CD8-positive, alpha-beta memory T cell (primary cell): ENCODE measurements at places on chromosomes 12 and 14. TPM values are rescaled to one million over a fixed set of nuclear protein-coding genes. Genes with fewer than 3 reads are reported as not detected.

Gene PPM1H
- total RNA-seq = 0.13 TPM

Gene STAC3
- 0.96 TPM for total RNA-seq

Gene GSKIP
- total RNA-seq = 23.7 TPM

Gene COX6A1
- total RNA-seq = 475 TPM

Gene SPRYD3
- 40.1 TPM for total RNA-seq

Gene GLT8D2
- total RNA-seq = 0.11 TPM

Gene IFNG
- total RNA-seq = 408 TPM

Gene SLC2A3
- total RNA-seq = 105 TPM

Gene RNASE7
- total RNA-seq = not detected

Gene TMEM119
- total RNA-seq = not detected

Gene KLC1
- 141 TPM for total RNA-seq

GRCh38 chr14:64646103-64646502, 58.1 kb upstream of the PLEKHG3 start:
- no peaks in the 10 kb centered on the region for H3K36me3 ChIP-seq
- no peak overlapping the region for H3K27ac ChIP-seq
- H3K4me3 ChIP-seq = no peak overlapping the region
- no peaks in the 10 kb centered on the region for H3K27me3 ChIP-seq
- DNase-seq = no peak
- H3K4me1 ChIP-seq = no peaks in the 10 kb centered on the region

DNA sequence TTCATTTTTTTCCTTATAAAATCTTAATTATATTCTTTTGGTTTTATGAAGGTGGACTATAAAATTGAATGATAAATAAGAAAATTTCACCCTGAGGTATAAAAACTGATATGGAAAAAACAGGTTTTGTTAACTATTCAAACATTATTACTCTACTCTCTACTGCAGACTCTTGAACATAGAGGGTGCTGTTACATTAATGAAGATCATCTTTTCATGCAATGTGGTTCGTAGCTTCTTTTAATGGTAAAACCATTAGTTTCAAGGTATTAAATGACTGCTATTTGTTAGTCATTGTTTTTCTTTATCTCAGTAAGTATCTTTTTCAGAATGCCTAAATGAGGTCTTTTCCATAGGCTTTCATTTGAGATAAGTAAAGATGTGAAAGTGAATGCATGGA, 510.4 kb downstream of the SLC16A7 start:
- no peak overlapping the region for H3K4me3 ChIP-seq
- no peaks in the 10 kb centered on the region for H3K27me3 ChIP-seq
- no peak overlapping the region for H3K27ac ChIP-seq

GRCh38 chr14:89519040-89519439, 102.0 kb upstream of the FOXN3 start:
- H3K4me1 ChIP-seq = peaks cover 9% of the 10 kb centered on the region
- no peak for DNase-seq
- H3K36me3 ChIP-seq = no peaks in the 10 kb centered on the region
- H3K4me3 ChIP-seq = no peak overlapping the region
- H3K27ac ChIP-seq = no peak overlapping the region
- H3K27me3 ChIP-seq = no peaks in the 10 kb centered on the region

GRCh38 chr14:36649872-36650650, 11.6 kb upstream of the PAX9 start:
- no peak for DNase-seq
- H3K4me1 ChIP-seq = no peaks in the 10 kb centered on the region
- no peak overlapping the region for H3K4me3 ChIP-seq
- H3K36me3 ChIP-seq = no peaks in the 10 kb centered on the region
- H3K27ac ChIP-seq = no peak overlapping the region

- H3K27ac ChIP-seq = no peak overlapping the region
- no peak overlapping the region for H3K4me3 ChIP-seq
- no peaks in the 10 kb centered on the region for H3K4me1 ChIP-seq
- no peak for DNase-seq
- H3K36me3 ChIP-seq = no peaks in the 10 kb centered on the region
These were observed 170.6 kb downstream of the CRADD start for GRCh38 chr12:93847517-93848474.

DNA sequence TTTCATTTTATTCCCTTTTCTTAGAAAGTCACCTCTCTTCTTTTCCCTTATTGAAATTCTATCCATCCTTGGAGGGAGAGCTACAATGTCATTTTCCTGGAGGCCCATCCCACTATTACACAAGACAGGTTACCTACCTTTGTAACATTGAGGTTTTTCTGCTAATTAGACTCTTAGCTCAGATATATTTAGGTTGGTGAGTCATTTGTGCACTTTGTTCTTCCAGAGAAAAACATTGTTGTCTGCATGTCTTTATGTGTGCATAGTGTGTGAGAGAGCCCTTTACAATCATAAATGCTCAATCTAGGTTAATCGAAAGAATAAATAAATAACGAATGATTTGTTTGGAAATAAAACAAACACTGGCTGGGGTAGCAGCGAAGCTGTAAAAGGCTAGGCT, 191.8 kb downstream of the DACT1 start:
- DNase-seq = no peak
- H3K4me3 ChIP-seq = no peak overlapping the region
- no peaks in the 10 kb centered on the region for H3K36me3 ChIP-seq
- no peaks in the 10 kb centered on the region for H3K27me3 ChIP-seq
- no peak overlapping the region for H3K27ac ChIP-seq

DNA sequence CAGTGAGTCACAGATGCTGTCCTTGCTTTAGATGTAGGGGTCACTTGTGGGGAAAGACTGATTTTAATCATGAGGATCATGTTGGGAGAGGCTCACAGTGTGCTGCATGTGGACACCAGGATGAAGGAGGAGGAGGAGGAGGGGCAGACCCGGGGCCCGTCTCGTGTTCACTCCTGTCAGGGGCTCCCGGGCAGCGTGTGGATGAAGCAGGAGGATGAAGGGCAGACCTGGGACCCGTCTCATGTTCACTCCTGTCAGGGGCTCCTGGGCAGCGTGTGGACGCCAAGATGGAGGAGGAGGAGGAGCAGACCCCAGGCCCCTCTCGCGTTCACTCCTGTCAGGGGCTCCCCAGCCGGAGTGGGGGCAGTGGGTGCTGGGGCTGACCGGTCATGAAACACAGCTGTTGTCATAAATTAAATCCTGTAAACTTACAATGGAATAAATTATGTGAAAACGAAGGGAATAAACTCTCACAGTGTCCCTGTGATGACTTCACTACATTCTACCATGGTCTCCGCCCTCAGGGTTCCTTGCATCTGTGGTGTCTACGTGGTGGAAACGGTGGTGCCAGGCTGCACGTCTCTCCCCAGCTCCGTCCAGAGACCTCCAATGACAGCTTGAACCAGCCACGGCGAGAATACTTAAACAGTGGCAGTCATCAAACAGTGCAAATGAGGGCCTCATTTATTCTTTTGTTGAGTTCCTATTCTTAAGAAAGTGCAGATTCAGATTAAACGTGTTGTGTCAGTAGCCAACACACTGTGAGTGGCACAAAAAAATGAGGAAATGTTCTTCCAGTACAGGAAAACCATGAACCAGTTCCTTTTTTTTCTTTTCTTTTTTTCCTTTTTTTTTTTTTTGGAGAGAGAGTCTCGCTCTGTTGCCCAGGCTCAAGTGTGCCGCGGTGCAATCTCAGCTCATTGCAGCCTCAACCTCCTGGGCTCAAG, 37.7 kb upstream of the SFSWAP start:
- no peak overlapping the region for H3K4me3 ChIP-seq
- H3K27ac ChIP-seq = no peak overlapping the region
- DNase-seq = no peak
- no peaks in the 10 kb centered on the region for H3K4me1 ChIP-seq

- H3K4me3 ChIP-seq = no peak overlapping the region
- no peaks in the 10 kb centered on the region for H3K27me3 ChIP-seq
- H3K27ac ChIP-seq = no peak overlapping the region
- DNase-seq = no peak
These were observed 221.8 kb upstream of the DCN start for GRCh38 chr12:91404441-91404840.

DNA sequence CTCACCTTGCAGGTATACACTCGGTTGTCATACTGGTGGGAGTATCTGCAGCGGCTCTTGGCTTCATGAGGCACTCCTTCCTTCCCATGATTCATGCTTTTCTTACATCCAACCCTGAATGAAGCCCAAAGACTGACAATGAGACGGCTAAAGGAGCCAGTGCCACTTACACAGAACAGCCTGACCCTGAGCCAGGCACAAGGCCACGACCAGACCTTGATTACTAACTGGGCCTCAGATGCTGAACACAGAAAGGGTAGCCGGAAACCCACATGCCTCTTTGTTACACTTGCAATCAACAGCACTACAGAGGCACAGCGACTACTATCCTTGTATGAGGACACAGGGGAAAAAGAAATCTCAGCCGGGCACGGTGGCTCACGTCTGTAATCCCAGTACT, 48.0 kb downstream of the ZFYVE1 start:
- peaks cover 26% of the 10 kb centered on the region for H3K36me3 ChIP-seq
- H3K27me3 ChIP-seq = no peaks in the 10 kb centered on the region
- no peak overlapping the region for H3K27ac ChIP-seq
- DNase-seq = no peak
- no peaks in the 10 kb centered on the region for H3K4me1 ChIP-seq

DNA sequence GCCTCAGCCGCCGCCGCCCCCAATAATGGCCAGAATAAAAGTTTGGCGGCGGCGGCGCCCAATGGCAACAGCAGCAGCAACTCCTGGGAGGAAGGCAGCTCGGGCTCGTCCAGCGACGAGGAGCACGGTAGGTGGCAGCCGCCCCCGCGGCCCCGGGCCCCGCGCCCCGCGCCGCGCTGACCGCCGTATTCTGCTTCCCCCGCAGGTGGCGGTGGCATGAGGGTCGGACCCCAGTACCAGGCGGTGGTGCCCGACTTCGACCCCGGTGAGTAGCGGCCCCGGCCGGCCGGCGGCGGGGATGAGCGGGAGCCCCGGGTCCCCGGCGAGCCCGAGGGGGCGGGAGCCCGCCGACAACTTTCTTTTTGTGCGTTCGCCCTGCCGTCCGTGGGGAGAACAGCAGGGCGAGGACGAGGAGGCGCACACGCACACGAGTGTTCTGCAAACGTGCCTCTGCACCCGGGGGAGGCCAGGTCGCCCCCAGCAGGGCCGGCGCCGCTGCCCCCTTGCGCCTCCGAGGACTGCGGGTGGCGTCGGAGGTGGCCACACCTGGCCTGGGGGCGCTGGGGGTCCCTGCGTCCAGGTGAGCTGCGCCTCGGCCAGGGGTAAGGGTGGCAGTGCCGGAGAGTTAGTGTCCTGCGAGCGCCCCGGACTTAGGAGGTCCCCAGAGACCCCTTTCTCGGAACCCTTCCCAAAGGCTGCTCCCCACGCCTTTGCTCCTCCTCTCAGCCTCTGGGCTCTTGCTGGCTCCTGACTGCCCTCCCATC, 794 bp downstream of the RCOR1 start:
- H3K4me3 ChIP-seq = peak overlapping the region; percentile 74
- H3K27ac ChIP-seq = peak overlapping the region; percentile 54
- no peaks in the 10 kb centered on the region for H3K27me3 ChIP-seq
- H3K4me1 ChIP-seq = peaks cover 25% of the 10 kb centered on the region
- H3K36me3 ChIP-seq = no peaks in the 10 kb centered on the region
- peak; percentile 74 for DNase-seq

DNA sequence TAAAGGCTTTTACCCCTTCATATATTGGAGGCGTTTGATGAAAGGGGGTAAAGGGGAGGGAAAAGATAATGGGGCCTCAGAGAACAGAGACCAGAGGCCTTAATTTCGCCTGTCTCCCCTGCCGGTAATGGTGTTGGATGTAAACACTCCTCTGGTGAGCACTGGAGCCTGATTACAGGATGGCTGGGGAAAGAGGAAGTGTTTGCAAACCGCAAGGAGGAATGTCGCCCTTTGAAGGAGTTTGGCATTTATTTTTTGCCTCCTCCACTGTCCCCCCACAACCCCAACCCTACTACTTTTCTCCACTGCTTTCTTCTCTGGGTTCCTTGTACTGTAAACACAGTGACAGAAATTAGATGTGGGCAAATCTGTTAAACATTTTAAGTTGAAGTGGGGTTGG, 211.9 kb upstream of the TBX3 start:
- H3K27ac ChIP-seq = no peak overlapping the region
- no peaks in the 10 kb centered on the region for H3K36me3 ChIP-seq
- no peak overlapping the region for H3K4me3 ChIP-seq
- no peak for DNase-seq
- H3K27me3 ChIP-seq = no peaks in the 10 kb centered on the region

GRCh38 chr12:121580959-121581685, at the start of gene KDM2B:
TSS of gene KDM2B (minus strand) at chr12:121581023. CDS start at chr12:121580911, 112 bp downstream.
- H3K4me3 ChIP-seq = peak within 1 kb of the TSS; percentile 97
- no peak for DNase-seq
- H3K4me1 ChIP-seq = peaks cover 41% of the 10 kb centered on the region
- no peaks in the 10 kb centered on the region for H3K36me3 ChIP-seq
- H3K27ac ChIP-seq = peak within 1 kb of the TSS; percentile 93

- no peak overlapping the region for H3K4me3 ChIP-seq
- no peaks in the 10 kb centered on the region for H3K4me1 ChIP-seq
- H3K27me3 ChIP-seq = no peaks in the 10 kb centered on the region
- DNase-seq = no peak
- no peak overlapping the region for H3K27ac ChIP-seq
These were observed 9.8 kb upstream of the EXD2 start for GRCh38 chr14:69181491-69181890.

DNA sequence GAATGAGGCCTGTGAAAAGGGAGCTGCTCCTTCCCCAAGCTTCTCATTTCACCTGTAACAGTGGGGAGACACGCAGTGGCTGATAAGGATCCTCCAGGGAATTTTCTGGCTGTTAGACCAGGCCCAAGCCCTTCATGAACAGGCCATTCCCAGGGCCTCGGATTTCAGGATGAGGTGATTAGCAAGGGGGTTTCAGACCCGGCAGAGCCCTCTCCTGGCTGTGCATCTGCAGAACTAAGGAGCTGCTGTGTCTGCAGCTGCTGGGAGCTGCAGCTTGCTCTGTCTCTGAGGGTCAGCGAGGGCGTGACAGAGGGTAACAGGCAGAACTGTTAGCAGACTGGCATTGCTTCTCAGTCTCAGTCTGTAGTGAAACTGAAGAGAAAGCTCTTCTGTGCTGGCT, 110.4 kb downstream of the KCNA5 start:
- H3K27ac ChIP-seq = no peak overlapping the region
- H3K27me3 ChIP-seq = no peaks in the 10 kb centered on the region
- no peaks in the 10 kb centered on the region for H3K36me3 ChIP-seq
- no peaks in the 10 kb centered on the region for H3K4me1 ChIP-seq
- no peak overlapping the region for H3K4me3 ChIP-seq

GRCh38 chr12:48040354-48040753, 36.1 kb upstream of the COL2A1 start:
- H3K27ac ChIP-seq = no peak overlapping the region
- DNase-seq = no peak
- H3K4me1 ChIP-seq = no peaks in the 10 kb centered on the region
- H3K36me3 ChIP-seq = peaks cover 11% of the 10 kb centered on the region
- no peaks in the 10 kb centered on the region for H3K27me3 ChIP-seq

DNA sequence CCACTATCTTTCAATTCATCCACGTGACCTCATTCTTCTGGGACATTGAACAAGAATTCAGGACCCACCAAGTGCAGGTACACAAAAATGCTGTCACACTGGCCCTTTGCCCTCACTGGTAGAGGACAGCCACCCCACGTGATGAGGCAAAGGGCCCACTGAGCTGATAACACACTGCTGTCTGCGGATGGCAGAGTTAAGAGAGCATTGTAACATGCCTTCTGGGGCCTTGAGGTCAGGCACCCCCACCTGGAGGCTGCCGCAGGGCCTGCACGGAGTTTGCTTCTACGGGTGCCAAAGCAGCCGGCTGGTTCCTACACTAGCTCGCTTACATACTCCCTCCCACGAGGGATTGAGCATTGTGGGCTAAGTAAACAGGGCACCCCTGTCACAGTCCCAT, 101.0 kb downstream of the LRIG3 start:
- H3K36me3 ChIP-seq = no peaks in the 10 kb centered on the region
- no peak overlapping the region for H3K4me3 ChIP-seq
- no peaks in the 10 kb centered on the region for H3K27me3 ChIP-seq
- no peak for DNase-seq
